Right kidney (tissue), 9 donors: ENCODE measurements at places on chromosomes 5 and 9.

- DNase-seq = no peak
Measured at GRCh38 chr5:64507264-64507605, 1.4 kb downstream of the RGS7BP start.

DNA sequence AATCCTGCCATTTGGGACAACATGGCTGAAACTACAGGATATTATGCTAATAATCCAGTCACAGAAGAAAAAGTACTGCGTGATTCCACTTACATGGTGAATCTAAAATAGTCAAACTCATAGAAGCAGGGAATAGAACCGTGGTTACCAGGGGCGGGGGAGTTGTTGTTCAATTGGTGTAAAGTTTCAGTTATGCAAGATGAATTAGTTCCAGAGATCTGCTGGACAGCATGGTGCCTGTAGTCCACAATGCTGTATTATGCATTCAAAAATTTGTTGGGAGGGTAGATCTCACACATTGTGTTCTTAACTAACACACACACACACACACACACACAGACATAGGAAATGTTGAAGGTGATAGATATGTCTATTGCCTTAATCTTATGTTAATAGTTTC is 480.5 kb downstream of the DMRT2 start:
- DNase-seq = no peak

DNA sequence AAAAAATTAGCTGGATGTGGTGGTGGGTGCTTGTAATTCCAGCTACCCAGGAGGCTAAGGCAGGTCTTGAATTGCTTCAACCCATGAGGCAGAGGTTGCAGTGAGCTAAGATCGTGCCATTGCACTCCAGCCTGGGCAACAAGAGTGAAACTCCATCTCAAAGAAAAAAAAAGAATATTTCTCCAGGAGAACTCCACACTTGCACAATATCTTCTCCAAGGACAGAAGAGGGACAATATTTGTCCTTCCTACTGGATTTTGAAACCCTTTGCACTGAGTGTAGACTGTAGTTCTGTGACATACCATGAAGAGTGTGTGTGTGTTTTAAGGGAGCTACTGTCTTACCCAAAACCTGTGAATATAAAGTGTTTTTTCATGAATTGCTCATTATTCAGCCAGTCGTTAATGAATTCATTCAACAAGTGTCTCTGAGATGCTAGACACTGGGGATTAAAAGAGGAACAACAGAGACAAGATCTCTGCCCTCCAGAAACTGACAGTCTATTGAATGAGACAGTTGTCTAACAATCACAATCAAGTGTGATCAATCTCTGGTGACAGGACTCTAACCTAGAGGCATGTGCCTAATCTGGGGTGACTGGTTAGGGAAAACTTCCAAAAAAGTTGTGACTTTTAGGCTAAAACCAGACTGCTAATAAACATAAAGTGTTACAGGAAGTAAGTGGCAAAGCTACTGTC is 9.8 kb upstream of the UBE2D2 start:
- DNase-seq = no peak

- DNase-seq = no peak
Measured at GRCh38 chr5:95162231-95162992, 122.5 kb downstream of the MCTP1 start.

DNA sequence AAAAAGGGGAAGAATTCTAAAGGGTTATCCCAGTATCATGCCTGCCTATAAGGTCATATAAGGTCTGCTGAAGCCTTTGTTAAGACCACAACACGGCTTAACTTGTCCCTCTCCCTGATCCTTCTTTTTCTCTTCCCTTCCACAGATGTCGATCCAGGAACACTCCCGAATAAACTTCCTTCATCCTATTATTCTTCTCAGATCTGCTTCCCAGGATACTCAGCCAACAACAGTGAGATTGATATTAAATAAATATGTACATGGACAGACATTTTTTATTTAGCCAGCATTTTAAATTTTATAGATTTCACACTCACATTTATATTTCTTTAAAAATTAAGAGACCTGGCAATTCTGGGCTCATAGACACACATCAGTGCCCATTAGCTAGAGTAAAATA is 44.1 kb downstream of the DPYSL3 start:
- no peak for DNase-seq

- no peak for DNase-seq
Measured at GRCh38 chr5:92371171-92371888, 988.2 kb upstream of the ARRDC3 start.

- no peak for DNase-seq
Measured at GRCh38 chr5:155953335-155953734, 373.6 kb upstream of the SGCD start.

DNA sequence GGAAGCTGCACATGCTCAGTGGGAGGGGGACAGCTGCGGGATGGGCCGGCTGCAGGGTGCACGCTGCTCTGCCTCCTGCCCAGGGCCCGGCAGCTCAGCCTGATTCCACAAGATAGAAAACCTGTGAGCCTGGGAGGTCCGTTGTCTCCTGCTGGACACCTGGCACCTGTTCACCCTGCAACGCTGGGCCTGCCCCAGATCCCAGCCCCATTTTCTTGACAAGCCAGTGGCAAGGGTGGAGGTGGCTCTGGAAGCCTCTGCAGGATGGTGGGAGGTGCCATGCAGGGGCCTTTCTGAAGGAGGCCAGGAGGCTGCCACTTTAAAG is 68.1 kb upstream of the RNF130 start:
- DNase-seq = no peak

GRCh38 chr5:33901156-33901555 is 9.4 kb upstream of the ADAMTS12 start:
- no peak for DNase-seq
